ENCODE measurements at places on chromosomes 5 and 9.
A peak's percentile ranks its signal among the peaks of the same experiment; 100 is the strongest.

DNA sequence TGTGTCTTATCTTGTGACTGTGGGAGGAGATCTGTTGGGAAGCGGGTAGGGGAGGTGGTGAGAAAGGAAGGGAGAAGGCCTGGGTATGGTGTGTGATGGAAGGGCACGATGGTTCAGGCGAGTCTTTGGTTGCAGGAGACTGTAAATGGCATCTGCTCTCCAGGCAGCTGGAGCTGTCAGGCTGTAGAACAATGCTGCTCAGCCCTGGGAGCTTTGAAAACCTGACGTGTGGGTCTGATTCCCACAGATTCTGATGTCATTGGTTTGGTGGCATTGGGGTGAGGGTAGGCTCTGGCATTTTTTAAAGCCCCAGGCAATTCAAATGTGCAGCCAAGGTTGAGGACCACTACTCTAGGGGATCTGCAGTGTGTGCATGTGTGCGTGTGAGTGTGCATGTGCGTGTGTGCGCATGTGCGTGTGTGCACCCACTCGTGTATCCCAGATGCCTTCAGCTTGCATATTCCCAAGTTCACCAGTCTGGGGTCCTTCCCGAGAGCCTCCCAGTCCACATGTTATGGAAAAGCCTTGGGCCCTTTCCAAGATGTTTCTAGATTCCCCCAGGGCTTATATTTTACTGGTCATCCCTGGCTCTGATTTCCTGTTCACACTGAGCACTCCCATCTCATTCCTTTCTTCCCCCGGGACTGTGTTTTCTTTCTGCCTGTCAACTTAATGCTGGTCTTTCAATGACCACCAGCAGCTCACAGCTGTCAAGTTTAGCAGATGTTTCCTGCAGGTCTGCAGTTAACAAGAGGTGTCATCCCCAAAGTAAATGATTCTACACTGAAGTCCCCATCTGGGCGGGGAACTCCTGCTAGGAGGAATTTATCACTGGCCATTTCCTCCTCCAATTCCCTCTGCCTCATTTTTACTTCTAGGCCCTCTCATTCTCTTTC lies 34.0 kb downstream of the BOD1 start:
- no peak for DNase-seq

GRCh38 chr9:120893611-120894307 lies 16.8 kb upstream of the PHF19 start:
- DNase-seq = no peak

DNA sequence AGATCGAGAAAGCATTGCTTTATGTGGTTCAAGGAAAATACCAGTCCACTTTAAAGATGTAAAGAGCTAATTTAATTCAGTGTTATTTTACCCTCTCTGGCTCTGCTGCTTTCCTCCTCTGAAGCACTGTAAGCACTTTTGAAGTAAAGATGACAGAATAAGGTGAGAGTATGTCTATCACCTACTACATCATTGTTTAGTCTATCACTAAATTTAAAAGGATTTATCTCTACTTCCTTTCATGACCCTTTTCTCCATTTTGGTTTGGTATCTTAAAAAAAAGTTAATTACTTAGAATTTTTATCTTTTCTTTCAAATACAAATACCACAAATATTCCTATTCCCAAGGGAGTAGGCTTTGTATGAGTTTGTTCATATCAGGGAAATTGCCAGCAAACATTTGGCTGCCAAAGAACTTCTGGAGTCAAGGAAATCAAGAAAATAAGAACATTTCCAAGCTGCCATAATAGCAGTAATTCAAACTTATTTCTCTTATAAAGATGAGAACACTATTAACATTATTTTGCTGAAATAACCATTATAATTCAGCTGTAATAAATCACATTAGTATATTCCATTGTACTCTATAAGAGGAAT lies 77.8 kb downstream of the SLC38A9 start:
- DNase-seq = no peak

DNA sequence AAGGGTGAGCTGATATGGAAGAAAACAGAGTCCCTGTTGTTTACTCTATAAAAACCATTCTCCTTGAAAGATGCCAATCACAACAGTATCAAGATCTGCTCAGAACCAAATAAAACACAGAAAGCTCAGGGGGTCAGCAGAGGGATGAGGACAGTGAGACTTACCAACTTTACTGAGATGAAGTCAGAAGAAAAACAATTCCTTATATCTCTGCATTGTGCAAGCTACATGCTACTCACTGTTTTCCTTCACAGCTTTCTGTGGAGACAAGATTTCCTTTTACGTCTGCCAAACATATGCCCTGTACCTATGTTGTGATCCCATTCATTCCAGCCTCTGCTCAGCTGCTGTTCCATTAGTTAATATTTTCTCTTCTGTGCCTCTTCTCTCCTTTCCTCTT lies 185.6 kb downstream of the TSSK1B start:
- no peak for DNase-seq

GRCh38 chr9:131585375-131585774 lies 40.1 kb downstream of the PRRT1B start:
- DNase-seq = peak; percentile 62

GRCh38 chr9:123002754-123003153 lies 30.7 kb upstream of the GPR21 start:
- DNase-seq = no peak

GRCh38 chr9:1210954-1211353 lies 160.8 kb downstream of the DMRT2 start:
- no peak for DNase-seq

DNA sequence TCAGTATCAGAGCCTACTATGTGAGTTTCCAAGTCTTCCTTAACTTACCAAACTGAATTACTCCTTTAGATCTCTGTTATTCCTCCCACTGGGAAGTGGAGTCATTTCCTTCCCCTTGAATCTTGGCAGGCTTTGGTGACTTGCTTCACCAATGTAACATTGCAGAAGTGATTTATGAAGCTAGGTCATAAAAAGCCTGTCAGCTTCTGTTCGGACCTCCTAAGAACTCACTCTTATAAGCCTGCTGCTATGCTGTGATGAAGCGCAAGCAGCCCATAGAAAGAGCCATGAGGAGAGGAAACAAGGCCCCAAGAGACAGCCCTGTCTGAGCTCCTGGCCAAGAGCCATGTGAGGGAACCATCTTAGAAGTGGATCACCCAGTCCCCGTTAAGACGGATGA lies 14.2 kb upstream of the FOXB2 start:
- DNase-seq = no peak

DNA sequence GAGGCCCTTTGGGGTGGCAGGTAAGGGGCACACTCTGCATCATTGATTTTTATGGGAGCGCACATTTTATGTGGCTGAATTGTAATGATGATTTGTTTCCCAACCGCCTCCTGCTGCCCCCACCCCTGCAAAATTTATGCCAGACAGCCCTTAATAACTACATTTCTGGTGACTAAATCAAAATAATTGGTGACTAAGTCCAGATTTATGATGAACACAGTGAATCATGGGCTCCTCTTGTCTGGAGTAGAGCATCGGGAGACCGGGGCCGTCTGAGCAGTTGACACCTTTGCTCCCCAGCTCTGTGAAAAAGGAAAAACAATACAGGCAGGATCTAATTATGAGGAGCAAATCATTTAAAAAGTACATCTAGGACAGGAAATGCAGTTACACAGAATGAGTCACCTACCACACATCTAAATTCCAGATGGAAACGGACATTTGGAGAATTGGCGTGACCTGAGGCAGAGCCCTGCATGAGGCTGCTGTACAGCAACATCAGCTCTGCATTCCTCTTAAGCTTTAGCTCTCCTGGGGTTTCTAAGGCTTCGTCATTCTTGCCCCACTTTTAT lies 58.9 kb downstream of the DOCK2 start:
- no peak for DNase-seq

DNA sequence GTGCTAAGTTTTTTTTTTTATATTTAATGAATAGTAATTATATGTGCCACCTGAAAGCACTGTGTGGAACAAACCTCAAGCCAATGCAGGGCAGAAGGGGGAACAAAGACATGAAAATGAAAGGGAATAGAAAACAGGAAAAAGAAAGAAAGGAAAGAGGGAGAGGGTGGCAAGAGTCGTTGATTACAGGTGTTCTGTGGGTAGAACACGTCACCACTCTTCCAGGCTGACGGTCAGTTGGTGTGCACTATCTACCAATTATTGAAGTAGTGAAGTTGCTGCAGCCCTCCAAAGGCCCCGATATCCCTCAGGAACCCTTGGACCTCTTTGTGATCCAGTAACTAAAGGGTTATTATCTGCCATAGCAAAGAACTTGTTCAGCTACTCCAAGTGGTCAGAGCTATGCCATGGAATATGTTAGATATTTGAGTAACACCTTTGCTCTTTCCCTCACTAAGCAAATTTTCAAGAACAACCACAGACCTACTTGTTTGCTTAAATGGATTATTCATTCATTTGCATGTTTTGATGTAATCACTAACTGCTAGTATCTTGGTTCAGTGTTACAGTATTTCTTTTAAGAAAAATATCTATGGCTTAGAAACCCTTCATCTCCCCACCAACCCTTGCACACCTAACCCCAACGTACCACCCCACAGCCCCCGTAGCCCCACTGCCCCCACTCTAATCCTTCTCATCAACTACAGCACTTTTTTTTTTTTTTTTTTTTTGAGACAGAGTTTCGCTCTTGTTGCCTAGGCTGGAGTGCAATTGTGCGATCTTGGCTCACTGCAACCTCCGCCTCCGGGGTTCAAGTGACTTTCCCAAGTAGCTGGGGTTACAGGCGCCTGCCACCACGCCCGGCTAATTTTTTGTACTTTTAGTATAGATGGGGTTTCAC lies 31.3 kb downstream of the FYB1 start:
- peak; percentile 48 for DNase-seq

DNA sequence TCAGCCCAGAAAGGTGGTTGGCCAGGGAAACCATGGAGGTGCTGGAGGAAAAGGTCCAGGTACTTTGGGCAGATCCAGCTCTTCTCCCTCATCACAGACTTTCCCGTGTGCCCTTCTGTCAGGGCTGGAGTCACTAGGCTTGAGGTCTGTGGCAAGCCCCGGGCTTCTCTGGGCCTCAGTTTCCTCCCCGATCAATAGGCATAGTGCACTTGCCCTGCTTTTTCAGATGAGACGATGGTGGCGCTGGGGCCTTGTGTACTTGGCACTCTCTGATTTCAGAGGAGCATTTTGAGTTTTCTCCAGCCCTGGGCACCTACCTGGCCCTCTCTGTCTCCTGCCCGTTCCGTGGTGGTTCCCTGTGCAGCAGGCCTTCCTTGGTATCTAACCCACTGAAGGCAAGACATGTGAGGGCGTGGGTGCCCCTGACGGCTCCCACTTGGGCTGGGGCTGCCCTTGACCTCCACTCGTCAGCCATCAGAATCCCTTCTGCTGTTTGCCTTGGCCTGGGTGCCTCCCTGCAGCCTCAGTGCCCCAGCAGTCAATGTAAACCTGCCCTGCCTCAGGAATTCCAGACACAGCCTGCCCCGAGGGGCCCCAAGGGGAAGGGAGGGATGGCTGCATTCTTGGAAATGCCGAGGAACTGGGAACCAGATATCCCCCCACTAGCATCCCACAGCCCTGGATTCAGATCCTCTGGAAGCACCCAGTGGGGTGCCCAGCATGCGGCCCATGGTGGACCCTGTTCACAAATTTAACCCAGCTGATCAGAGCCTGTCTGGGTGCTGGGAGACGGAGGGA lies 66.3 kb upstream of the COL5A1 start:
- no peak for DNase-seq

DNA sequence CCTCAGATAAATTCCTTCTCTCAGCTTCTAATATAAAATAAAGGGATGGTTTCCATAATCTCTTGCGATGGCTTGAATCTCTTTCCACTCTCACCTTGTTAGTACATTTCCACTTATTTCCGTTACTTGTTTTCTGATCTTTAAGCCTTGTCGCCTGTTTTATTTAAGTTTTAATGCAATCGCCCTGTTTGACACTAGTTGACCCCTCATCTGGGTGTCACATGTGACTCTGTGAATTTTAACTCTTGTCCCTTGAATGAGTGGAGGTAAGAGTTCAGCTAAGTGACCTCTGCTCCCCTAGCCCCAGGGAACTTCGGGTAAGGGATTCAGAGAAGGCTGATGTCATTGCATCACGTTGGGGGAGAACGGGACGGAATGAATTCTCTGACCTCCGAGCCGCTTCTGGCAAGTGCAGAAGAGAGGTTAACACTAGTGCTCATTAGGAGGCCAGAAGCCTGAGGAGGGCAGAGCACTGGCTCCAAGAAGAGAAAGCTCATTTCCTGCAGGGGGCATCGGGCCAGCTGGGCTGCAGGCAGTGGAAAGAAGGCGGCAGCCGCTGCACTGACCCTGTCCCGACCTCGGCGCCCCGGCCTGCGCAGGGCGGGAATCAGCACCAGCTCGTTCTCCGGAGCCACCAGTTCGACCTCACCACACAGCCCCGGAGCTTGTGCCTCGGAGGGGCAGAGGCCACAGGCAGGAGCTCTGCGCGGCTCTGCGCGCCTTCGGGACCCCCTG lies 569 bp downstream of the HINT2 start:
- DNase-seq = no peak

GRCh38 chr5:127101533-127101932 lies 28.2 kb upstream of the C5orf63 start:
- no peak for DNase-seq
